ENCODE measurements at places on chromosomes 6 and 20.

GRCh38 chr20:16662467-16662866, 67.4 kb upstream of the SNRPB2 start:
- DNase-seq: no peak

- DNase-seq: no peak
Measured at GRCh38 chr20:54717983-54718382, 242.6 kb downstream of the DOK5 start.

DNA sequence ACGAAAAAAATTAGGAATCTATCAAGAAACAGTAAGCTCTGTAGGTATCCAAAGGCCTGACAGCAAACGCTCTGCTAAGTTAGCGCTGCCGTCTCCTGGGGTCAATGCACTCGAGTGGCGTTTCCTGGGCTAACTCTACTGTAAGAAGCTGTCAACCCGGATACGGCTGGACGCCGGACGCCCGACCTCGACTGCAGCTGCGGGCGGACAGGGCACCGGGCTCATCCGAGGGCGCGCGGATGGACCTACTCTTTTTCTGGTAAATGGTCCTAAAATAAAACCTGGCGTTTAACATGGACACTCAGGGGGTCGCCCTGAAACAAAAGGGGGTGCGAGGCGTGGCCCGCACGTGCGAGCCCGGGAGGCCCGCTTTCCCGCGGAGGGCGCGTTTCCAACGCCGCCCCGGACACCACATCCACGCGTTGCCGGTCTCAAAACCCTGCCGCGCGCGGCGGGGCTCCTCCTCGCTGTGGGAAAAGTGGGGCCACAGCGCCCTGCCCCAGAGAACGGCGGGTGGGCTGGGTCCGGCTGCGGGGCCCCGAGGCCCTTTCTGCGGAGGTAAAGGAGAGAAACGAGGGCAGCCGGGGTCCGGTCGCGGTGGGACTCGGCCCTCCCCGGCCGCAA, 537 bp downstream of the TCP1 start:
- no peak for DNase-seq

DNA sequence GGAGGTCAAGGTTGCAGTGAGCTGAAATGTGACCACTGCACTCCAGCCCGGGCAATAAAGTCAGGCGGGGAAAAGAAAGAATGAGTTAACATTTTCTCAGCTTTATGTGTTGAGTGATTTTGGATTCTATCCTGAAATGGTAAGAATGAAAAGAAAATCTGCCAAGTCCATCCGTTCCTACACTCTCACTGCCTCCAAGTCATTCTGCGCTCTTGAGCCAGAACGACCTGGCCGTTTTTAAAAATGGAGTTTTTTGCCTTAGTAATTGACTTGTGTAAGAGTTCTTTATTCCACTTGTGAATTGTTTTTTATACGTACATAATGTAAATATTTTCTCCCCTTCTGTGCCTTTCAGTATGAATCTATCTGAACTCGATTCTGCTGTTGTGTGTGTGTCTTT, 28.7 kb downstream of the DNAJC5 start:
- no peak for DNase-seq

DNA sequence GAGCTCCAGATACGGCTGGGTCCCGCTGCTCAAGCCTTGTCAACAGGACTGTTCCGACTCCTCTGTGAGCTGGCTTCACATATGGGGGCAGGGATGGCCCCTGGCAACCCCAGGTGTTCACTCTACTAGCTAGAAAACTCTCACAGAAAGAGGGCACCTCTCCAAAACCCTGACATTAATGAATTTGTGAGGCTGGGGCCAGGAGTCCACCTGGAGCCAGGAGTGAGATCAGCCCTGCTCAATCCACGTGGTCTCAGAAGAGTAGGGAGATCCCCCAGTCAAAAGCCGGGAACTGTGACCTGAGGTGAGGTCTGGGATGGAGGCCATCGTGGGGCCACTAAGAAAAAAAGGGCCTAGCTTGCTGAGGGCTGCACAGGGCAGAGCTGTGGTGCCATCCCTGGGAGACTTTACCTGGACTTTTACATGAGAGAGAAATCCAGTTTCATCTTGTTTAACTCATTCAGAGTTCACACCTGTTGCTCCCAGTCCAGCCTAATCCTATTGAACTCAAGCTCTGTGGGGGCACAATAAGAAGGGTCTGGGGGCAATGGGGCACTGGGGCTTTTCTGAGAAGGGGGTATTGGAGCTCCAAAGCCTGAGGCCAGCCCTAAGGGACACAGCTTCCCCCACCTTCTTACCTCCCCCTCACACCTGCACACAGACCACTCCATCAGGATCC, 144.3 kb upstream of the MLN start:
- DNase-seq: no peak

GRCh38 chr6:37017606-37018197, 12.2 kb downstream of the FGD2 start:
- DNase-seq: no peak

GRCh38 chr6:108243836-108244235, 17.0 kb downstream of the SNX3 start:
- DNase-seq: no peak

GRCh38 chr20:45157962-45158361, 16.7 kb upstream of the PI3 start:
- no peak for DNase-seq

DNA sequence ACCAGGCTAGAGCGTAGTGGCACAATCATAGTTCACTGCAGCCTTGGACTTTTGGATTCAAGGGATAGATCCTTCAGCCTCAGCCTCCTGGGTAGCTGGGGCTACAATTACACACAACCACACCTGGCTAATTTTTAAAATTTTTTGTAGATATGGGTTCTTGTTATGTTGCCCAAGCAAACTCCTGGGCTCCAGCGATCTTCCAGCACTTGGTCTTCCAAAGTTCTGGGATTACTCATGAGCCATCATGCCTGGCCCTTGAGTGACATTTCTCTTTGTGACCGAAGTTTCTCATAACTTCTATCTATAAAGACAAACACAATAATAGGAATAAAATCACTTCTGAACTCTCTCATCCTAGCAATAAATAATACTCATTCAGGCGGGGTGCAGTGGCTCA, 26.1 kb upstream of the GMPR start:
- DNase-seq: no peak
